HT1080 (cell line): ENCODE measurements at places on chromosomes 7 and 10.
A peak's percentile ranks its signal among the peaks of the same experiment; 100 is the strongest.

DNA sequence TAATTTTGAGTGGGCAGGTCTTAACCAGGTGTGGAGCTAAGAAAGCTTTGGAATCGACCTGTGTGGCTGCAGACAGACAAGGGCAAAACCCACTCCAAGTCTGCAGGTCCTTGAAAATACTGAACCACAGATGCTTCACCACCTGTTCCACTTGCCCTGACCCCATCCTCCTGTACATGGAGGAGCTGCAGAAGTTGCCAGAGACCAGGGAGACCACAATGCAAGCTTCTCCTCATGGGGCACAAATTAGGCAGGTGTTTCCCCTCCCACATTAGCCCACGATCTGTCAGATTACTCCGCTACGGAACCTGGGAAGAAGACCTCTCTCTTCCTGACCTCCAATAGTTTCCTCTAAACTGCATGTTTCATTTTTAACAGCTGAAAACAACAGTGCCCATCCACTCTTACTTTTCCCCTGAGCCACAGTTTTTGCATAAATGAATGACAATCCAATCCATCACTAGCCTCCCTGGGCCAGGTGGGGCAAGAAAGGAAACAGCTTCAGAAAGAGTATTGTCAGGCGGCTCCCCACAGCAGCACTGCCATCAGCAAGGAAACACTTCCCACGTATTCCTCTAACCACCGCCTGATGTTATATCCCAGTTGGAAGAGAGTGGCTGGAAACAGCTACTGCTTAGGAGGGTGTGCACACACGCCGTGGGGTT is 141.6 kb downstream of the PRKAG2 start:
- DNase-seq, result no peak

DNA sequence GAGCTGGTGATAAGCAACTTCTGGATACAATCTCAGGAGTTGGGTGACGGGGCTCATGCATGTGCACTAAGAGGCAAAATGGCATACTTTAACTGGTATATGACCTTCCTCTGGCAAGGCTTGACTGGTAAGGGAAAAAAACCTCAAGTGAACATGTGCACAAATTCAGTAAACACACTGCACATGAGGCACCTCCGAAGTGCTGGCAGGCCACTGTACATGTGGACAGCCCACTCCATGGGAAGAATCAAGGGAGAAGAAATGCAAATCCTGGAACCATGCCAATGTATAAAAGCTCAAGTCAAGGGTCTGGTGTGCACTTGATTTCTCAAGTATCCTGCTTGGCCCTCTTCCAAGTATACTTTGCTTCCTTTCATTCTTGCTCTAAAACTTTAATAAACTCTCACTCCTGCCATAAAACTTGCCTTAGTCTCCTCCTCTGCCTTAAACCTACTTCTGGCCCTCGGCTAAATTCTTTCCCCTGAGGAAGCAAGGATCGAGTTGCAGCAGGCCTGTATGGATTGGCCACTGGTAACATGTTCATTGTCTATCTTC is 167.2 kb downstream of the RAMP3 start:
- no peak for DNase-seq

- no peak for DNase-seq
These were observed 5.1 kb downstream of the ANXA11 start for GRCh38 chr10:80200259-80200658.

DNA sequence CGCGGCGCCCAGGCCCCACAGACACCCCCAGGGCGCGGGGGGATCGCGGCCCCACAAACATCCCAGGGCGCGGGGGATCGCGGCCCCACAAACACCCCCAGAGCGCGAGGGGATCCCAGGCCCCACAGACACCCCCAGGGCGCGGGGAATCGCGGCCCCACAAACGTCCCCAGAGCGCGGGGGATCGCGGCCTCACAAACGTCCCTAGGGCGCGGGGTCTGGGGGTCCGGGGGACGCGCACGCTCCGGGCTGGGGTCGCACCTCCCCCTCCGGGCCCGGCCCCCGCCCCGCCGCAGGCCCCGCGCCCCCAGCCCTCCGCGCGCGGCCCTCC is 382 bp downstream of the DIP2C start:
- no peak for DNase-seq

DNA sequence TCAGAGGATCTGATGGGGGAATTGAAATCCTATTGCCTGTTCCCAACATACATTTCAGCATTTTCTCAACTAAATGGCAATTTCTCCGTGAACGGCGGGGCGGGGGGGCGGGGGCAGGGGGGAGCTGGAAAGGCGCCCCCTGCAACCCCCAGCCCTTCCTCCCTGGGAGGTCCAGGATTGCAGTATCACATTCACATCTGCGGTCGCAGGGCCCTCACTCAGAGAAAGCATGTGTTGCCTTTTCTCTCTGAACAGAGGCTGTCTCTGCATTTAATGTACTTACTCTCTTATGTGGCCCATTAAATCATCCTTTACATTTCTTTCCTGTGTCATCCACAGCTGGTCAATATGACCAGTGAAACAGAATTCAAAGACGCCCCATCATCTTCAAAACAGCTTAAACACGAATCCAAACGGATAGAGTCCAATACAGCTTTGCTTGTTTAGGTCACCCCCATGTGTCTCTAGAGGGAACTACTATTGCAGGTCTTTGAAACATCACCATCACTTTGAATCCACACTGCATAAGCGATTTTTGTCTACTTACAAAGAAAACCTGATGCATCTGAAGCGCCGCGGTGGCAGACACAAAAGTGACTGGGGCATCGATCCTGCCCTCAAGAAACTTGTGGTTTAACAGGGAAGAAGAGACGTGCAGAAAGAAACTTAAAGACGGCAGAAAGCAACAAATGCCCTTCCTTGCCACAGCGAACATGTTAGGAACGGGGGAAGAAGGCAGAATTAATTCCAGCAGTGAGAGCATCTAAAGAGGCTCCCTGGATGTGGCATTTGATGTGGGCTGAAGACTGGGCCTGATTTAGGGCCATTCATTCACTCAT is 17.0 kb upstream of the ECHDC3 start:
- peak; percentile 59 for DNase-seq

DNA sequence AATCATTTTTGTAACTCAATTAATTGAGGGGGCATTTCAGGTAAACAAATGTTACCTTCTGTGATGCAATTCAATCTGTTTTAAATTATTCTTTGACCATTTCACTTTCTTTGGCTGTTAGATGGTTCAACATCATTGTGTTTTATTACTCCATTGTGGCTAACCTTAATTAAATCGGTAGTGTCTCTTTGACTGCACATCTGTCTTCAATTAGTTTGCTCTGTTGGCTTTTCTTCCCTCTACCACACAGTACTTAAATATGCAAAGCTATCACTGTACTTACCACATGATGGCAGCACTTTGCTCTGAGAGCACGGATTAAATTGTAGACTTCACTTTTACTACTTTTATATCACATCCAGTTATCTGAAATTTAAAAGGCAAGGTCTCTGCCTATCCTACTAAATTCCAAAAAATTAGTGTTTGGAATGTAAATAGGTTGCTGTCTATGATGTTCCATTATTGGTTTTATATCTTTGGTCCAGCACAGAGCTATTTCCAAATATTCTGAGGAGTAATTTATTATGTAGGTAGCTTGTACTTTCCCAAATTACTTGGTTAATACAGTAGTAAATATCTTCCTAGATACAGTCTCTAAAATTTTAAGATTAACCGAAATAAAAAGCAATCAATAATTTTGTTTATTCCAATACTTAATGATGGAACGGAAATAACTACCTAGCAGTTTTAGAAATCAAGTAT is 352.0 kb downstream of the PCLO start:
- DNase-seq, result peak; percentile 52

- no peak for DNase-seq
These were observed 5.9 kb downstream of the TTYH3 start for GRCh38 chr7:2637505-2638223.

DNA sequence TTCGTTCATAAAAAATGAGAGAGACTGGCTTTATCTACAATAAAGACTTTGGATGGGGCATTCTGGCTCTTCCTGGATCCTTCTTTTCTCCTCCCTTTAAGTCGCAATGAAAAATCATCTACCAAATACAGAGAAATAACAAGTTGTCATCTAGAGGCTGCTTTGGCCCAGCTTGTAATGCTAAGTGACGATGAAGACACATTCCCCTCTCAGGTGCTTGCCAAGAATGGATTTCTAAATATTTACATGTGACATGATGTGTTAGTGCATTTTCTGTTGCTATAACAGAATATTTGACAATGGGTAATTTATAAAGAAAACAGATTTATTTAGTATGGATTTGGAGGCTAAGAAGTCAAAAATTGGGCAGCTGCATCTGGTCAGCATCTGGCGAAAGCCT is 308.6 kb upstream of the NPVF start:
- DNase-seq, result no peak

GRCh38 chr7:117667456-117667855 is 187.6 kb downstream of the CFTR start:
- no peak for DNase-seq

DNA sequence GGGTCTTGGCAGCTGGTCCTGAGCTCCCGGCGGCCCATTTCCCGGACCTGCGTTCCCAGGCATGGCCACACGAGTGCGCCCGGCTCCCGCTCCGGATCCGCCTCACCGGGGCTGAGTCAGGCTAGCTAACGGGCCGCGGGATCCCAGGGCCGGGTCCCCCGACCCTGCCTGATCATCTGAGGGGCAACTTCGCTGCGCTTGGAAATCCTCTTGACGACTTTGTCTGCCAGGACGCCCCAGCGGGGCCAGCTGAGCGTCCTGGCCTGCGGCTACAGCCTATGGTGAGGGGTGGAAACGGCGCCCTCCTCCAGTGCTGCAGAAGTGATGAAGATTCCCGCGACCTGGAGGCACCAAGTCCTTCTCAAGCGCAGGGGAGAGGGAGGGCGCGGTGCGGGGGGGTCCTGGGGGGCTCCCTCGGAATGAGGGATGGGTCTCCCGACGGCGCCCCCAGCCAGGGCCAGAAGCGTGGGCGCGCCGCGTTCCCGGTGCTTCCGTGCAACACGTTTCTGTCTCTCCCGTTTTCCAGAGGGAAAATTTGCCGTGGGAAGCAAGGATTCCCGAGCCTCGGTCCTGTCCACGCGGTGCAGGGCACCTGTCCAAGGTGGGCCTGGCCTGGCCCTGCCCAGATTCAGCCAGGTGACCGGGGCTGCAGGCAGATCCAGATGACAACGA is 212.4 kb downstream of the CCSER2 start:
- peak; percentile 64 for DNase-seq
